ELR (cell line): ENCODE measurements at places on chromosomes 2 and 18.

- no peak for DNase-seq
Measured at GRCh38 chr18:40063488-40063887, 1891.5 kb upstream of the PIK3C3 start.

- DNase-seq = no peak
Measured at GRCh38 chr2:233901367-233901766, 15.8 kb upstream of the TRPM8 start.

DNA sequence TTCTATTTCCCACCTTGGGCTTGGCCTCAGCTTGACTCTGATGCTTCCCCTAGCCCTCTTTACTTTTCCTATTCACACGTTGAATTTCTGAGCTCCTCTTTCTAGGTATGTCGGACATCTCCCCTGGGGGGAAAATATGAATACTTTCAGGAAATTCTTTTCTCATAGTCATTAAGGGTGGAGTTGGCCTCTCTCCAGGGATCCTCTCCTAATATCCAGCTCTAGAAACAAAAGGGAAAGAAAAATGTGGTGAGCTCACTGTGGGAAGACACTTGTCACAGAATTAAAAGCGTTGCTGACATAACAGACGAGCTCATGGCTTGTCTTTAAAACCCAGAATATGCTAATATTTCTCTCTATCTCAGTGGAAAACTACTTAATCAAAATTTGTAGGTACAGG lies 132.7 kb upstream of the MEX3C start:
- DNase-seq = no peak

GRCh38 chr2:149616681-149617456 lies 29.3 kb upstream of the MMADHC start:
- DNase-seq = no peak

GRCh38 chr2:45993476-45993991 lies 303.7 kb upstream of the EPAS1 start:
- DNase-seq = peak; percentile 87

DNA sequence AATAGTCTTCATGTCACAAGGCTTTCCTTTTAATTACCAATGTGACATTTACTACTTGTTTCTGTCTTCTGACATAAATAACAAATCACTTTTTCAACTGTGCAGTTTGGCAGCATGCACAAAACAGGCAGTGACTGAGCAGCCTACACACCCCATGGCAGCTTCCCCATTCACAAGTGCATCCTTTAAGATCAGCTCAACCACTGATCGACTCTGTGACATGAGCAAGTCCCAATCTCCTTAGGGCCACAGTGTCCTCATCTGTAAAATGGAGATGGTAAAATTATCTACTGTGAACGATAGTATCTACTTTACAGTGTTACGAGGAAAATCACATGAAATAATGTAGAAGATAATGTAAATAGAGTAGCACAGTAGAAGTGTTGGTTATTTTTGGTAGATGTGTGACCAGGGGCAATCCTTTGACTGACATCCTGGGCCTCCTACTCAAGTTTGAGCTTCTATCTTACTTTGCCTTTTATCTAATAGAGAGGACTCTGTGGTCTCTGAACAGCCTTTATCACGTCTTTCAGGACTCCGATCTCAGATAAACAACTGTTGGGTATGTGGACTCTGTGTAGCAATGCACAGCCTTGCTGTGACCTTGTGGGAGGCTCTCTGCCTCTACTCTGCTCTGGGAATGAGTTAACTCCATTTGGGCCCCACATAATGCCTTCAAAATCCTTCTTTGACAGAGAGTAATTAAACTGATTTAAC lies 120.6 kb downstream of the PIGN start:
- no peak for DNase-seq

DNA sequence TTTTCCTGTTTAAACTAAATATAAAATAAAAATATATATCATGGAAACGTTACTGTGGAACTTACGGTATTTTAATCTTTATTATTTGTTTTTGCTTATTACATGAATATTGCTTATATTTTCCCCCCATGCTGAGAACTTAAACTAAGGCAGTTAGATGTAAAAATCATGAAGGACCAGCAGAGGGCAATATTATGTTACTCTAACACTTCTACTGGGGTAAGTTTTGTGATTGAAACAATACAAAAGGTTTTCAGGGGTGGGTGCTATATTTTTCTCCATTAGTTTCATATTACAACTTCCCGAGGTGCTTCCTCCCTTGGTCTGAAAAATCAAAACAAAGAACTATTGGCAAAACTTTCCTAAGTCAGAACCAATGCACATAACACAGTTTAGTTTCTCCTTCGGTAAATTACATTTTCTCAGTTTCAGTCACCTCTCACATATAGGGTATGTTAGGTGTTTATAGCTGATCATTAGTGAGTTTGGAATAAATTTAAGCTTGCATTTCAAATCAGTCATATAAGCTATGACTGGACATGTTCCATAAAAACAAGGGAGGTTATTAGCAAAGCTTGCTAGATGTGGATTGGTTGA lies 54.8 kb downstream of the ZNF407 start:
- DNase-seq = peak; percentile 69

GRCh38 chr2:96533292-96534073 lies 3.1 kb upstream of the ARID5A start:
- DNase-seq = peak; percentile 28

DNA sequence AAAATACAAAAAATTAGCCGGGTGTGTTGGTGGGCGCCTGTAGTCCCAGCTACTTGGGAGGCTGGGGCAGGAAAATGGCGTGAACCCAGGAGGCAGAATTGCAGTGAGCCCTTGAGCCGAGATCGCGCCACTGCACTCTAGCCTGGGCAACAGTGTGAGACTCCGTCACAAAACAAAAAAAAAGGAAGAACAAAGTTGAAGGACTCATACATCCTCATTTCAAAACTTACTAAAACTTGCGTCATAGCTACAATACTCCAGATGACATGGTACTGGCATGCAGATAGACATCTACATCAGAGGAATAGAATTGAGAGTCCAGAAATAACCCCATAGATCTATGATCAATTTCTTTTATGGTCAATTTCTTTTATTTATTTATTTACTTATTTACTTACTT lies 13.6 kb upstream of the CYP27C1 start:
- no peak for DNase-seq

GRCh38 chr2:238948765-238949641 lies 101.1 kb downstream of the TWIST2 start:
- peak; percentile 86 for DNase-seq

DNA sequence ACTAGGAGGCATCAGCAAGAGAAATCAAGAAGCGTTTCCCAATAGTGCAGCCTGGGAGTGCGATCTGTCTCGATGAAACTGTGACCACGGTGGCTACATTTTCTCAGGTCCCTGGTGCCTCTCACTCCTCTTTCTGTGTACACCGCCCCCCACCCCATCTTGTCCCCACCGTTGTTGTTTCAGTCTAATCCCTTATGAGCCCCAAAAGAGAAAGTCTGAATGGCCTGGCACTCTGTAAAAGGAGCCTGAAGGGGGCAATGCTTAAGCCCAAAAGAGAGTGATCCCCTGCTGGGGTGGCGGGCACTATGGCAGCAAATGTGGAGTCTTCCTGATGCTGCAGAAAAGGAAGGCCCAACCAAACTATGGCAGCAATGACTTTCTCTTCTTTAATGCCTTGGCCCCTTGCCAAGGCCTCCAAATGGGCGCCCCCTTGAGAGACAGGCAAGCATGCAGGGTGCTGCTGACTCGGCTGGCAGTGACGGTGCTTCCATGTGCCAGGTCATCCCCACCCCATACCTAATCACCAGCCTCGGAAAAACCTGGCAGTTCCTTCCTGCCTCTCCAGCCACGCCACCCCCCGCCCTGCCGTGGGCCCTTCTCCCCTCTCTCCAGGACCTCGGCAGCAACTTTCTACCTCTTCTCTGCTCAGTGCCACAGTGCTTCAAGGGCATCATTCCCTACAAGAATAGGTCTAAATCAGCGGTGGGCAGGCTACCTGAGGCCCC lies 123.0 kb downstream of the CYP26B1 start:
- no peak for DNase-seq

DNA sequence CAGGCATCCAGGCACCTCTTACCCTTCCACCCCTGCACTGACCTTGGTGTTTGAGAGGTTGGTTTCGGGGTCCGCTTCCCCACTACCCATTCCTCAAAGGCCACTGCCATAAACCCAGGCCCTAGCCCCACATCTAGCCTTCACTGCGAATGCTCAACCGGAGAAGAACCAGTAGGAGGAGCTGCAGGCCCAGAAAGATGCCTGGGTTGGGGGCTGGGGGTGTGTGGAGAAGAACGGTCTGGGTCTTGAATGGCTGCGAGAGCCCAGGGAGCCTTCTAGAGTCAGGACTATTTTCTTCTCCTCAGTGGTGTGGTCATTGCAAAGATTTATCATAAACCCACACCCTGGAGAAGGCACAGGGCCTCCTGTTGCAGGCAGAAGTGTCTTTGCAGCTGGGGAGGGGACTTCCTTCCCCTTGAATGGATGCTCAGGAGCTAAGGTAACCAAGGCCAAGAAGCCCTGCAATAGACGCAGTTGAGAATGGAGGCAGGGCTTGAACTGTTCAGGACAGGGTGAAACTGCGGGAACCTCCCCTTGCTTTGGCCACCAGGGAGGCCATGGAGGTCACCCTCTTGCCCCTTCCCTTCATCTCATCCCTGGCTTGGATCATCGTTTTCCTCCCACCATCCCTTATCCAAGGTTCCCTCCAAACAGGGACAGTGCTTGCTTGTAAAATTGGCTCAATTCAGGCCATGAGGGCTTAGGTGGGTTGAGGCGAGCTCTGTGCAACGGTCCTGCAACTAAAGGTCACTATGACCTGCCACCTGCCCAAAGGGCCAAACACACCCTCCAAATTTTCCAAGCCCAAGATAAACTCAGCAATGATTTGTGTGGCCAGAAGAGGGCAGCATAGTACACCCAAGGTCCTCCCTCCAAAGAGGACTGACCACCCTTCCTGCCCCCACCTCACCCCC lies 20.9 kb downstream of the THNSL2 start:
- DNase-seq = peak; percentile 22

- DNase-seq = no peak
Measured at GRCh38 chr2:120857931-120858330, 122.3 kb downstream of the GLI2 start.

GRCh38 chr18:75167759-75168618 lies 41.0 kb downstream of the PTGR3 start:
- no peak for DNase-seq

GRCh38 chr18:24924066-24924716 lies 427.8 kb downstream of the ZNF521 start:
- DNase-seq = no peak

DNA sequence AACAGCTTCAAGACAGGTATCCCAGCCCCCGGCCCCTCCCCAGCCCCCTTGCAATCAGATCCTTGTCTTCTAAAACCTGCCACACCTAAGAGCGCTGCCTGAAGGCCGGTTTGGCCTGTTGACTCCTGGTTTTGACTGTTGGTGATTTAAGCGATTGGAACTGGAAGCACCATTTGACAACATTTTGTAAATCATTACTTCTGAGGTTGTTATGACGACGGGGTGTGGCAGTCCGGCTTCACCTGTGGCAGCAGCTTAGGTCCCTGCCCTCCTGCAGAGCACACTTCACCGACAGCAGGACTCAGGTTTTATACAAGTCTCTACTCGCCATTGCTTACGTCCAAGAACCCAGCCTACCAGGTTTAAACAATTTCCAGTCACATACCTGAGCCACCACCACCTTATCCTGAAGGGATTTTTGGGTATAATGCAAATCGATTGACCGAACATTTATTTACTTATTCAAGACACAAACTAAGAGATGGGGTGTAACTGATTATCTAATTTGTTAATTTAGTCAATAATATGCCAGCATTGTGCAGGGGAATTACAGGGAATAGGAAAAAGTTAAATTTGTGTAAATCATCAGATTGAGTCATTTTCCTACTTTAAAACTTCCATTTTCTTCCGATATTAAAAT lies 707 bp upstream of the DGUOK start:
- no peak for DNase-seq

- no peak for DNase-seq
Measured at GRCh38 chr2:215507136-215507535, 71.3 kb upstream of the FN1 start.

GRCh38 chr18:13273800-13274199 lies 55.2 kb downstream of the LDLRAD4 start:
- no peak for DNase-seq

DNA sequence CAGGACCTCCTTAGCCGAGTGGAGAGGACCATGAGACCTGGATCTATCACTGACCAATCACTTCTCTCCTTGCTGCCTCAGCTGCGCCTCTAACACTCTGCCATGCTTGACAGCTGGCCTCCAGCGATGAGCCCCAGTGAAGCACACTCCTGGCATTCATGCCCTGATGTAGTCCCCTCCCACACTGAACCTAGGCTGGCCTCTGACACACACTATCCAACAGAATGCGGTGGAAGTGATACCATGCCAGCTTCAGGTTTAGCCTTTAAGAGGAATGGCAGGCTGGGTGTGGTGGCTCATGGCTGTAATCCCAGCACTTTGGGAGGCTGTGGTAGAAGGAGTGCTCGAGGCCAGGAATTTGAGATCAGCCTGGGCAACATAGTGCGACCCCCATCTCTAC lies 73.7 kb upstream of the LAPTM4A start:
- no peak for DNase-seq

DNA sequence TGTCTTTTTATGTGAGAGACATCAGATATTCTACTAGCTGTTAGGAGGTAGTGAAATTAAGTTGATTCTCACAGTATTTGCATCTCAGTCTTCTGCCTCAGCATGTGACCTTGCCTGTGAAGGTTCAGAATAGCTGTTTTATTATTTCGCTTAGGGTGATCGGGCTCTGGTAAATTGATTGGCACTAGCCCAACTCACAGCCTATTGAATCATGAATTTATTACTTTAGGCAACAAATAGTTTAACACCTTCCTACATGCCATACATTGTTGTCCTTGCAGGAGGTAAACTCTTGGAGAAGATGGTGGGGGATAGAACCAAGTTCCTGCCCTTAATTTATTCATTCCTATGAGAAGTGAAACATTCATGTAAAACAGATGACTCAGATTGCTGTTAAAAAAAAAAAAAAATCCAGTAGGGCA lies 101.9 kb downstream of the GPD2 start:
- DNase-seq = peak; percentile 34

DNA sequence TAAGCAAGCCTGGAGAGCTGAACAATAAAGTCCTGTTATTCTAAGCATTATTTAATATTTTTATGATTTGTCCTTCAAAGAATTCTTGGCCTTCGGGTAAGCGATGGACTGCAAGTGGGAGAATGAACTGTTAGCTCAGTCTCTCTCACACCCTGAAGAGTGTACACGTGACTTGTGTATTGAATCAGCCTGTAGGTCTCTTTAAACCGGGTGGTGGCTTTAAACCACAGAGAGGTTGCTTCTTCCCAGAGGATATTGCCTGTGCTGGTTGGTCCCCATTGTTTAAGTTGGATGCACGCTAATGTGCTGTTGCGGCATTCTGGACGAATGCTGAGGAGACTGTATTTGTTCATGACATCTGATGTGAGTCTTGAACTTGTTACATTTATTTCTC lies 183.3 kb downstream of the LTBP1 start:
- no peak for DNase-seq
